ENCODE measurements at places on chromosomes 16 and 17.

GRCh38 chr17:59695945-59696681 lies 11.1 kb downstream of the PTRH2 start:
- no peak for DNase-seq

DNA sequence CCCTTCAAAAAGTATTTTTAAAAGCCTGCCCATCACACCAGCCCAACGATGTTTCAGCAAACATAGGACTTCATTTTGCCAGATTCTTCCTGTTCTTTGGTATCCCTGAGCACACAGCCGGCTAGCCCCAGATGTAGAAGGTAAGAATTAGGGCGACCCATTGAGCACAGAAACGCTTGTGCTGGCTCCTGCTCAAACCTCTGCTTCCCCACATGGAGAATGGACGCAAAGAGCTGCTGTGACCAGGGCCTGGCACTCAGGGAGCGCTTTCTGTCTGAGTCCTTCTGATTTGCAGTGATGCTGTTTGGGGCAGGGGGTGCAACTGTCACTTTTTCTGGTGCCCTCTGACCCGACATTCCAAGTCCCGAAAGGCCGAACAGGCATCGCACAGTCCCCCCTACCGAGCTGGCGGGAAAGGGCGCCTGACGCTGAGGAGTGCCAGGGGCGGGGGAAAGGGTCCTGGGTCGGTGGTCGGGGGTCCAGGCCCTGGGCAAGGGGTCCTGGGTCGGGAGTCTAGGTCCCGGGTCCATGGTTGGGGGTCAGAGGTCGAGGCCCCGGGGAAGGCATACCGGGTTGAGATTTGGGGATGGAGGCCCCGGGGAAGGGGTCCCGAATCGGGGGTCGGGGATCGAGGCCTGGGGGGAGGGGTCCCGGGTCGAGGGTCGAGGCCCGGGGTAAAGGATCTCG lies 930 bp downstream of the CHMP1A start:
- no peak for DNase-seq

DNA sequence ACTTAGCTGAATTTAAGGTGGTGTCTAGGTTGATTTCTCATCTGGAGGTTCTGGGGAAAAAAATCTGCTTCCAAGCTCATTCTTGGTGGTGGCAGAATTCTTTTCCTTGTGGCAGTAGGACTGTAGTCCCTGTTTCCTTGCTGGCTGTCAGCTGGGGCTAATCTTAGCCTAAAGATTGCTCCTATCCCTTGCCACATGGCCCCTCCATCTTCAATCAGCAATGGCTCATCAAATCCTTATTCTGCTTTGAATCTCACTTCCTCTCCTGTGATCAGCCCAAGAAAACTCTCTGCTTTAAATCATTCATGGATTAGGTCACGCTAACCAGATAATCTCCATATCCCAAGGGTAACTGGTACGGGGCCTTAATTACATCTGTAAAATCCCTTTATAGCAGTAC lies 6.6 kb downstream of the FAM20A start:
- no peak for DNase-seq

DNA sequence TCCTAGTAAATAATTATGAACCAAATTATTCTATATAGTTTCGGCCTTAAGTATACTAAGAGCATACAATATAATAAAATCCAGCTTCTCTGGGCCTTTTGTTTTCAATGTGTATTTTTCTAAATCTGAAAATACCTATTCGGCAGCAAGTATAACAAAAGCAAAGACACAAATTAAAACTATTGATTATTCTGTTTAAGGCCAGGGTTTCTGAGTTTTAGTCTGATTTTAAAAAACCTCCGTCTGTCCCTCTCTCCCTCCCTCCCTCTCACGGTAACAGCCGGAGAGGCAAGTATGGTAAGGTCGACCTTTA lies 1.5 kb downstream of the TOB1 start:
- DNase-seq, result no peak

DNA sequence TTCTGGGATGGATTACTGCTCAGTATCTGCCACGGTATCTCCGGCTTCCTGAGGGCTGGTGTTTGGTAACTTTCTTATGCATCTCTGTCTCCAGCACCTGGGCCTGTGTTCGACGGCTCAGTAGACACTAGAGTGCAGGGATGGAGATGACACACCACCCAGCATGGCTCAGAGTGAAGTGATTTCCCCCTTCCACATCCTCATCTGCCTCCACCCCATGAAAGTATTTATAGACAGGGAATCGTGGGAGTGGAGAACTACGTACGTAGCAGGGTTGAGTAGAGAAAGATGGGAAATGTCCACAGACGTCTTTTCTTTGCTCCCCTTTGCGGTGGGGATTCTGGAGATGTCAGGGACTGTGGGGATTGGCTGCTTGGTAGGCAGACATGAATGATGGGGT lies 11.8 kb upstream of the SLC25A19 start:
- no peak for DNase-seq

- no peak for DNase-seq
These were observed 6.2 kb upstream of the WFIKKN1 start for GRCh38 chr16:624526-625070.

DNA sequence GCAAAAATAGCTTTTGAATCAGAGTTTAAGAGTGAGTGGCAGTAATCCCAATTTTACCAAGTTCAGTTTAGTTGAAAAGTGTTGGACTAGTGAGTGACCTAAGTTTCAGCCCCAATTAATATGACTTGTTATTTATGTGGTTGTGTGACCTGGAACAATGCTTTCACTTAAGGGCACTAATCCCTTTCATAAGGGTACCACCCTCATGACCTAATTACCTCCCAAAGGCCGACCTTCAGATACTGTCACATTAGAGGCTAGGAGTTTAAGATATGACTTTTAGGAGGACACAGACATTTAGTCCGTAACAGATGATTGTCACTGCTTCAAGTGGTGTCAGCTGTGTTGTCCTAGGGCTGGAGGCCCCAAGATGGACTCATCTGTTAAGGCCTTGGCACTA lies 190.0 kb downstream of the IRX3 start:
- DNase-seq, result no peak

GRCh38 chr17:44775136-44775837 lies 16.5 kb downstream of the ADAM11 start:
- DNase-seq, result peak; percentile 96

DNA sequence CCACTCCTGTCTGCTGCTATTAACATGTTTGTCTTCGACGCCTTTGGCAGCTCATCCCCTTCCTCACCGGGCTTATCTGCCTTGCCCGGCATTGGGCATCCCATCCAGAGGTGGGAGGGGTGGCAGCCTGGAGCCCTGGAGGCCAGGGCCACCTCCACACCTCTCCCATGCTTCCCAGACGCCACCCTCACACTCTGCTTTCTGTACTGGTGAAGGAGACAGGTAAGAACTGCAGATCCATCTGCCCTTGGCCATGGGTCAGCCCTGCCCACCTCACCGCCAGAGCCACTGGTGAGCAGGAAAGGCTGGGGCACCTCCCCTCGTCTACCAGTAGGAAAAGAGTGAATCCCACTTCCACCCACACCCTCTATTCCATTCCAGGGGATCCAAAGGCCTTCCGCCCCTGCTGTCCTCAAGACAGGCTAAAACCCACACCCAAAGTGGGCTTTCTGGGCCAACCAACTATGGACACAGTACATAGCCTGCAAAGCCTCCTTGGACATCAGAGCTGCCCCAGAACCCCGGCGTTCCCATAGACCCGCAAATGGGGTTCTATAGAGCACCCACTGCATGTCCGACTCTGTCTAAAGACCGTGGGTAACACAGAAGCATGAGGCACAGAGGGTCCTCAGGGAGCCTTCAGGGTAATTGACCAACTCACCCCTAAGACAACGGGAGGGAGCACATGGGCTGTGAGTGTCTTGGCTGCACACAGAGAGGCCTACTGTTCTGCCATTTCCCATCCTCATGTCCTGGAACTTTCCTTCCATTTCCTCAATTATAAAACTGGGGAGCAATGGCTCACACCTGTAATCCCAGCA lies 23.4 kb upstream of the RBFOX3 start:
- no peak for DNase-seq

DNA sequence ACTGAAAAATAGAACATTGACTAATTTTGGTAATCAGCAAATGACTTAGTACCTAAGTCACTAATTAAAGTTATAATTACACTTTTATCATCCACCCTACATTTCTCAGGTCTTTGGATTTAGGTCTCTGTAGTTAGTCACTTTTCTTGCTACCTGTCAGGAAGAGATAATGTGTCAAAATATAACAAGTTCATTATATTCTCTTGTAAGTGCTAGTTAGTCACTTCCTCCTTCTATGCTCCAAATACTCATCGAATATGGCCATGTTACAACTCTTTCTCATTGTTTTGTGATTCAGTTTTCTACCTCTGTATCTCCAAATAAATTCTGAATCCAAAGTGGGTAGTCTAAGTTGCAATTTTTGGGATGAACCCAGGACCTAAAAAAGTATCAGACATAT lies 163.5 kb upstream of the KIF2B start:
- DNase-seq, result no peak

All from LNCaP clone FGC (cell line).